Activated CD4-positive, alpha-beta T cell treated with anti-CD3 and anti-CD28 coated beads for 36 hours (primary cell): ENCODE measurements at places on chromosomes 3 and 15.

DNA sequence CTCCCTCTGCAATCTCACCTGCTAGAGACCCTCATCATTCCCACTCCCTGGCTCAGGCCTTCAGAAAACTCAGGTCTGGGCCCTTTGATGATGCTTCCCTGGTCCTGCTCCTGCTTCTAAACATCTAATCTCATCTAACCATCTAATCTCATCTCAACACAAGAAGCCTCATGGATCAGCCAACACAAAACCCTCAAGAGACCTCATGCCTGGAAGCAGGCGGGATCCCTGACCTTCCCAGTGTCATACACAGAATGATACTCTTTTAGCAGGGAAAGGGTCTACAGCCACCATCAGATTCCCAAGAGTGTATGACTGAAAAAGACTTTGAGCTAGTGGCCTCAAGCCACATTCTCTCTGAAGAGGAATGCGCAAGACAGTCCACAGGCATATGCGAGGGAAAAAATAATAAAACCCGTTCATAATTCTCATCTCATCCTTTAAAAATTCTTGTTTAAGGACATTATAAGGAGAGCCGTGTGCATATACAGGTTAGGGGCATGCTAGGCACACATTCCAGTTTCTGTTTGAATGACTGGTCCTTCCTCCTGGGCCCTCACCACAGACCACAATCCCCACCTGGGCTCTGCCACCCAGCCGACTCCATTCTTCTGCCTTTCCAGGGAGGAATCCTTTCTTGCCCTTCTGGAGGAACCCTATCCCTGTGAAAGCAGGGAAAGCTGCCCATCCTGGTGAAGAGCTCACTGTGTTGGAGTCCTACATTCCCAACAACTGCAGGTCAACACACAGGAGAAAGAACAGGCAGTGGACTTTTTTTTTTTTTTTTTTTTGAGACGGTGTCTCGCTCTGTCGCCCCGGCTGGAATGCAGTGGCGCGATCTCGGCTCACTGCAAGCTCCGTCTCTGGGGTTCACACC lies 2.2 kb downstream of the ZXDC start:
- no peaks in the 10 kb centered on the region for H3K27me3 ChIP-seq
- peak overlapping the region; percentile 53 for H3K27ac ChIP-seq
- peaks cover 52% of the 10 kb centered on the region for H3K4me1 ChIP-seq
- peak; percentile 45 for DNase-seq
- H3K4me3 ChIP-seq, result peak overlapping the region; percentile 95

DNA sequence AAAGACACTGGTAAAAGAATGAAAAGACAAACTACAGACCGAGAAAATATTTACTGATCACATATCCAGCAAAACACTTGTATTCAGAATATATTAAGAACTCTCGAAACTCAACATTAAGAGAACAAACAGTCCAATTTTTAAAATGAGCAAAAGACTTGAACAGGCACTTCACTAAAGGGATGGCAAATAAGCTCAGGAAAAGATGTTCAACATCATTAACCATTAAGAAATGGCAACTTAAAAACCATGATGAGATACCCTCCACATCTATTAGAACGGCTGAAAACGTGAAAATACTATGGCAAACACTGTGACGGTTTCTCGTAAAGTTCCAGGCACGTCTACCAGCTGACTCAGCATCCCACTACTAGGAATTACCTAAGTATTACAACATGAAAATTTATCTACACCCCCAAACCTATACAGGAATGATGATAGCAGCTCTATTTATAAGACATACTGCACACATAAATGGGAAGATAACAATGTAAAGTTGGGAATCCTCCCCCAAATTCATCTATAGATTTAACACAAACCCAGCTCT lies 86.1 kb upstream of the PROK2 start:
- H3K27me3 ChIP-seq, result no peaks in the 10 kb centered on the region
- H3K27ac ChIP-seq, result no peak overlapping the region
- no peak for DNase-seq
- H3K36me3 ChIP-seq, result no peaks in the 10 kb centered on the region
- no peak overlapping the region for H3K4me3 ChIP-seq

DNA sequence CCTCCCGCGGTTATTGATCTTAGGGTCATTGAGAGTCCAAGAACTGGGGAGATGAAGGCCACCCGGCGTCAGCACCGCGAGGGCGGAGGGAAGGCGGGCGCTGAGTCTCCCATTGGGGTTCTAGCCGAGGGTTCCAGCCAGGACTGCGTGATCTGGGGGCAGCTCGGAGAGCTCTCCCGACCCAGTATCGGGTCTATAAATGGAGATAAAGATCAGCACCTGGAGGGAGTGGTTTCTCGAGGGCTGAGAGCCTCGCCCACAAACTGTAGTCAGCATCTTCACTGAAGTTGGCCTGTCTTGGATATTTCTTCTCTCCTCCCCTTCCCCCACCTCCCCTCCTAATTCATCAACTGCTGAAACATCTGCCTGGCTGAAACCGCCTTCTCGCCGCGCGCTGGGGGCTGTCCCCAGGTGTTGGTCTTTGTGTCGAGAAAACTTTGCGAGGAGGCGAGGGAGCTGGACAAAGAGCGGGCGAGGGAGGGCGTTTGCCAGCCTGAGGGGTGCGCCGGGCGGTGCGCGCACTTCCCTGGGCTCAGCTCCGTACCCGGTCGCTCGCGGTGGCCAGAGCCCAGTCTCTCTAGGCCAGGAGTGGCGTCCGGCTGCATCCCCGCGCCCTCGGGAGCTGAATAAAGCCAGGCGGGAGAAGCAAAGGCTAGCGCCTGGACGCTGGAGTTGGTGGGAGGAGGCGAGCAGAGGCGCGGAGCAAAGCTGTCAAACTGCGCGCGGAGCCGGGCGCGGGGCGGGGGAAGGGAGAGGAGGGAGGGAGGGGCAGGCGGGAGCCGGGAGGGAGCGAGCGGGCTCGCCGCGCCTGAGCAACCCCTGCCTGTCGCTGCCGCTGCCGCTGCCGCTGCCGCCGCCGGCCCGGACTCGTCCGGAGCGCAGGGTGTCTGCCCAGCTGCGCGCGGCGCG lies at the start of gene ST8SIA2:
Gene ST8SIA2, plus strand, starts transcription at position 811 of the 909 bp plus-strand sequence. CDS start 184 bp downstream, outside the sequence.
- no peaks in the 10 kb centered on the region for H3K36me3 ChIP-seq
- no peak within 1 kb of the TSS for H3K4me3 ChIP-seq
- H3K27ac ChIP-seq, result no peak within 1 kb of the TSS
- peaks cover 59% of the 10 kb centered on the region for H3K27me3 ChIP-seq

- H3K27ac ChIP-seq, result no peak overlapping the region
- no peak for DNase-seq
- peaks cover 6% of the 10 kb centered on the region for H3K27me3 ChIP-seq
- no peak overlapping the region for H3K4me3 ChIP-seq
Observed at GRCh38 chr15:69602921-69603320, 150.3 kb downstream of the RPLP1 start.

DNA sequence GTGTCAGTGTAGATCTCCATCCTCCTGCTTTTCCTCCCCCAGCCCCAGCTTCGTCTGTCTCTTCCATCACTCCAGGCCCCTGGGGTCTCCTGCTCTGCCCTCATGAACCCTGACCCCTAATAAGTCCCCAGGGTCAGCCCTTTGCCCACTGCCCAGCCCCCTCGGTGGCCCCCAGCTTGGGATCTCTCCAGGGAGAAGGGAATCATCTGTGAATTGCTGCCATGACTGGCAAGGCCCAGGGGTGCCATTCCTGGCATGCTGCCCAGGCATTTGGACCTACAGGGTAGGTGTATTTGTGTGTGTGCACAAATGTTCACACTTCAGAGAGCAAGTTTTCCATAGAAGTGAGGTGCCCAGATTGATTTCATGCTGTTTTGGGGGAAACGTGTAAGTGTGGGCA lies 5.9 kb upstream of the TBC1D21 start:
- DNase-seq, result no peak
- peaks cover 5% of the 10 kb centered on the region for H3K4me1 ChIP-seq
- no peak overlapping the region for H3K27ac ChIP-seq
- peaks cover 15% of the 10 kb centered on the region for H3K27me3 ChIP-seq
